Nephron progenitor cell (in vitro differentiated cells): ENCODE measurements at places on chromosomes 6 and 20.

DNA sequence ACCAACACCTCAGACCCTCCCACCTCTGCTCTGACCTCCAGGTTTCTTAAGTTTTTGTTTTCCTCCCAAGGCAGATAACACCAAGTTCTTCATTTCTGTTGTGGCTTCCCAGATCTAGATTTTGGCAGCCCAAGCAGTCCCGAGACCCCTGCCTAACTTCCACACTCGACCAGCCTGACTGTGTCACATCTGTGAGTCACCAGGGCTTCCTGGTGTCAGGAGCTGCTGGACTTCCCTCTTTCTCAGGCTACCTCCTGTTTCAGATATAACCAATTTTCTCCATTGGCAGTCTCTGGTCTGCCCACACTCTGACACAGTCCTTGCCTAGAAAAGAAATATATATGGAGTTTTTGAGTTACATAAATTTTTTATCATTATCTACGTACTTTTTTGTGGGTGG, 46.1 kb upstream of the CCN6 start:
- no peak for DNase-seq

GRCh38 chr20:11492386-11492785, 425.3 kb upstream of the BTBD3 start:
- DNase-seq, result no peak

- no peak for DNase-seq
Observed at GRCh38 chr6:155493694-155494143, 38.1 kb upstream of the NOX3 start.

DNA sequence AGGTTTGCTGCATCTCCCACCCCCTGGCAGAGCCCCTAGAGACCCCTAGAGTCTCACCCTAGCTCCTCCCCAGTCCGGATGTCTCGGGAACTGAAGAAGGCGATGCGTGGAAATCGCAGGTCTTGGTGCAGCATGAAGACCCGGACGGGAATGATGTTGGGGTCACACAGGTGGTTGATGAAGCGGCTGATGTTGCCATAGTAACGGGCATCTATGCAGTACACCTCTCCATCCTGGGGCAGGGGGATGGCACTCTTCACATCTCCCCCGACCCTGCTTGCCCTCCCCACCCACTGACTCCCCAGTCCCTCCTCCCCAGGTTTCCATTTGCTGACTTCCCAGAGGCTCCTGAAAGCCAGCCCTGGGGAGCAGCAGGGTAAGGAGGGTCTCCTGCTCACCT, 1.8 kb upstream of the SLC44A4 start:
- DNase-seq, result no peak

DNA sequence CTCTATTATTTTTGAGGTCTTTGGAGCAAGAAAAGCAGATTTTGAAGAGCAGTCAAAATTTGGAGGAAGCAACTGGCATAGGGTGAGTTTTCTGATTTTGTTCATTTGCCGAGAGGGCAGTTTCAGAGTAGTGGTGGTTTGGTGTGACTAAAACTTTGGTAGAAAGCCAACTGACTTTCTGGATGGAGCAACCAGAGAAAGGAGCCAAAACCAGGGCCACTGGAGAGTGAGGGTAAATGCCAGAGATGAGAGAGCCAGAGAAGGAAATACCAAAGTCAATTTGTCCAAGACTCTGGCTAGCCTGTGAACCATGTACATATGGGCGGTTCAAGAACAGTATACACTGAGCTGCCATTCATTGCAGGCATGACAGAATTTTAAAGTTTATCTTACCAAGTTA, 40.5 kb upstream of the ZBTB24 start:
- DNase-seq, result no peak
